OCI-M1 (cell line): ENCODE measurements at places on chromosomes 1 and 21.

DNA sequence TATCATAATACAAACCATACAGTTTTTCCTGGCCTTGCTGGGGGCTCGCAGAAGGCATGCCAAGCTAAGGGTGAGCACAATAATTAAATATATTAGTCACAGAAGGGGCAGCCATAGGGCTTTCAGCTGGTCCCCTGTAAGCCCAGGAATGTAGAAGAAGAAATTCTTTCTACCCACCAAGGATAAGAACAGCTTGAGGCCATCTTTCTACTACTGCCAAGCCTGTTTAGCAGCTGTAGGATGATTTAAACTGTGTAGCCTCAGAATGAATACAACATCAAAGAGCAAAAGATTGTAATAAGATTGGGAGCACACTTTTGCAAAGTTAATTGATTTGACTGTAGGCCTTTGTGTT is 171.5 kb downstream of the LRRC7 start:
- DNase-seq = no peak

DNA sequence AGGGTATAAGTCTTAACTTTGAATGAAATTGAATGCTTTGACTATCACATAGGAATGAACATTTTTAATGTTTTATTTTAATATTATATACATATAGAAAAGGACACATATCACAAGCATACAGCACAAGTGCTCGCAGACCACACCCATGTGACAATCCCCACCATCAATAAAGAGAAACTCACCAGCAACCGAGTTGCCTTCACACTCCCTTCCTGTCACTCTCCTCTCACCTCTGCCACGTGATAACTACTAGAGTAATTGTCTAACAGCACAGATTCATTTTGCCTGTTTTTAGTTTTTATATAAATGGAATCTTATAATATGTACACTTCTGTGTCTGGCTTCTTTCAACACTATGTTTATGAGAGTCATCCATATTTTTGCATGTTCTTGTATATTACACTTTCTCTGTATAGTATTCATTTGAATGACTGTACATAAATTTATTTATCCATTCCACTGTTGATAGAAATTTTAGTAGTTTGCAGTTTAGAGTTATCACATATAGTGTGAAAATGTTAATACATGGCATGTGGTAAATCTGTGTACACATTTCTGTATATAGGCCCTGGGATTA is 304.9 kb upstream of the DUSP10 start:
- no peak for DNase-seq

DNA sequence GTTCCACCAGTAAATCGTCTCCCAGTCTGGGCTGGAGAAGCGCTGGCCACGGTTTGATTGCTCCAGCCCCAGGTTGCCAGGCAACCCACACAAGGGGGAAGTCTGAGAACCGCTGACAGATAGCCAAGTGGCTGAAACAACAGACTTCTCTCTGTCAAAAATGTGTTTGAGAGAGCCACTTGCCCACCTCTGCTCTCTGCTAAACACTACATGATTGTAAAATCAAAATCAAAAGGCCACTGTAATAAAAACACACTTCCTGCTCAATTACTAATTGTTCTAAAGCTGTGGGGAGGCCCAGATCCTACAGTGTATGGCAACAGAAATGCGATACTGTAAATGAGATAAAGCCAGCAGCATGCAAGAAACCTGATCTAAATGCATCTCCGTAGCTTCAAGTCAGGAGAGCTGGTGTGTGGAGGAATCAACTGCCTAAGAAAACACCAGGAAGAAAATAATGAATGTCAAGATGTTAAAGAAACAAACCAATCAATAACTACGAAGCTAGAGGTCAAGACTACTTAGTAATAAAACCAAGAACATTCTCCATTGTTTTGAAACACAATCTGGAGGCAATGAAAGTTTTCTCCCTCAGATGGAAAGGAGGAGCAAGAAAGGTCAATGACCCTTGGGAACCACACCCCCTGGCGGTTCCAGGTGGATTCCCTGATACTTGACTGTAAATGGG is 121.2 kb downstream of the SLC45A1 start:
- DNase-seq = peak; percentile 88

DNA sequence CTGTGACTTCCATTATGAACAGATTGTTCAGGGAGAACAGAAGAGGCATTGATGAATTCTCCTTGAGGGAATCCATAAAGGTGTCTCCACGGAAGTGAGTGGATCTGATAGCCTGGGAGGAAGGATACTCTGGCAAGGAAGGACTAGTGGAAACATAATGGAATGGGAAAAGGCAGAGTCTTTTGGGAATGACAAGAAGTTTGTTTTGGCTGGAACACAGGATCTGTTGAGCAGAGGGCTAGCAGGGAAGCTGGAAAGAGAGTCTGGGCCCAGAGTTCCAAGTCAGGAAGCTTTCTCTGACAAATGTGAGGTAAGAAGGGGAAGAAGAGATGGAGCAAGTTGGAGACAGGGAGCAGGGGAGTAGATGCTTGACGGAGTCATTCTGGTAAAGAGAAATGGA is 8.1 kb downstream of the ADAMTS5 start:
- no peak for DNase-seq

DNA sequence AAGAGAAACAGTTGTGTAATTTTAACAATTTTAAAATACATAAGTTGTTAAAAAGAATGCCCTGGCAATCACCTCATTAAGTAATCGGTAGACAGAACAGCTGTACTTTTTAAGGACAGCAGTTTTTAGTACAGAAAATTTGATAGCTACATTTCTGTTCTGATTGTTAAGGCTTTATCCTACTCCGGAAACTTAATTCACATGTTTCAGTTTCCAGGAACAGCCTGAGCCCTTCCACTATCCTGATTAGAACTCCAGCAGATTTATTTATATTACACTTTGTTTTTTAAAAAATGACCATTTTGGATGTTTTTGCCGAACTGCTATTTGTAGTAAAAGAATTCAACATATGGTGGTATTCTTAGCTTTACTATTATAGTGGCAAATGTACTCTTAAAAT is 8.7 kb downstream of the PRRC2C start:
- no peak for DNase-seq

- no peak for DNase-seq
Measured at GRCh38 chr1:67514786-67515185, 84.6 kb upstream of the SERBP1 start.

DNA sequence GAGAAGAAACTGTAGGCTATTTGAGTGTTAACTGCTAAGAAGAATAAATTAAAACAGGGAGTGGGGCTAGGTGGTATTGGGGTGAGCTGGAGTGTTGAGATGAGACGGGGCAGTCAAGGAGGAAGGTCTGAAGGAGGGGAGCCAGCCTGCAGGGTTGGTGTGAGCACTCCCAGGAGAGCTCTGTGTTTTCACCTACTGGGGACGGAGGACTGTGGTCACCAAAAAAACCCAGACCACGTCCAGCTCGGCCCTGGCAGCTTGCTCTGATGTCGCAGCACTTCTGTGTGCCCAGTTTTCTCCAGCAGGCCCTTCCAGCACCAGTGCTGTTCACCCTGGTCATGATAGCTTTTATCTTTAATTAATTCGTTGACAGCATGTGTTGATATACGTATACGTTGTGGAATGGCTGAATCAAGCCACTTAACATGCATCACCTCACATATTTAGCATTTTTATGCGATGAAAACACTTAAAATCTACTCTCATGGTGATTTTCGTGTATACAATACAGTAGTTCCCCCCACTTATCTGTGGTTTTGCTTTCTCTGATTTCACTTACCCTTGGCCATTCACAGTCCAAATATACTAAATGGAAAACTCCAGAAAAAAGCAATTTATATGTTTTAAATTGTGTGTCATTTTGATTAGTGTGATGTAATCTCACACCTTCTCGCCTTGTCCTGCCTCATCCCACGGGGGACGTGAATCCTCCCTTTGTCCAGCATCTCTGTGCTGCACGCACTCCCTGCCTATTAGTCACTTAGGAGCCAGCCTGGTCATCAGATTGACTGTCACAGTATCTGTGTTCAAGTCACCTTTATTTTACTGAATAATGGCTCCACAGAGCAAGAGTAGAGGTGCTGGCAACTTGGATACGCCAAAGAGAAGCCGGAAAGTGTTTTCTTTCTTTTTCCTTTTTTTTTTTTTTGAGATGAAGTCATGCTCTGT is 12.3 kb downstream of the FAM3B start:
- no peak for DNase-seq

- DNase-seq = no peak
Measured at GRCh38 chr21:44436111-44436611, 19.1 kb upstream of the LRRC3 start.

- no peak for DNase-seq
Measured at GRCh38 chr1:231584921-231585320, 41.7 kb upstream of the DISC1 start.

GRCh38 chr1:167601442-167602383 is 28.3 kb upstream of the RCSD1 start:
- DNase-seq = peak; percentile 68

DNA sequence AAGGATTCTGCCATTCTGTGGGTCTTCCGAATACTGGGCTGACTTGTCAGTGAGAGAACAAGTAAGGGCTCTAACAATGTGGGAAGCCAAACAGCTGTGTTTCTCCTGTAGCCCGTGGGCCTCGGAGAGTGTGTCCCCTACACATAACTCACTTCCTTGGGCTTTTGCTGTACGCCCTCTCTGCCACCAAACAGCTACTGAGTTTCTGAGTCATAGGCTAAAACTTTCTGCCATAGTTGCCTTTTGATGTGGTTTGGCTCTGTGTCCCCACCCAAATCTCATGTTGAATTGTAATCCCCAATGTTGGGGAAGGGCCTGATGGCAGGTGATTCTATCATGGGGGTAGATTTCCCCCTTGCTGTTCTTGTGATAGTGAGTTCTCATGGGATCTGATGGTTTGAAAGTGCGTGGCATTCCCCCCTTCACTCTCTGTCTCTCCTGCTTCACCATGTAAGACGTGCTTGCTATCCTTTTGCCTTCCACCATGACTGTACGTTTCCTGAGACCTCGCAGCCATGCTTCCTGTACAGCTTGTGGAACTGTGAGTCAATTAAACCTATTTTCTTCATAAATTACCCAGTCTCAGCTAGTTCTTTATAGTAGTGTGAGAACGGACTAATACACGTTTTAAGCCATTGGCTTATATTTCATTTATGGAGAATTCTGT is 194.8 kb upstream of the HMCN1 start:
- DNase-seq = no peak

DNA sequence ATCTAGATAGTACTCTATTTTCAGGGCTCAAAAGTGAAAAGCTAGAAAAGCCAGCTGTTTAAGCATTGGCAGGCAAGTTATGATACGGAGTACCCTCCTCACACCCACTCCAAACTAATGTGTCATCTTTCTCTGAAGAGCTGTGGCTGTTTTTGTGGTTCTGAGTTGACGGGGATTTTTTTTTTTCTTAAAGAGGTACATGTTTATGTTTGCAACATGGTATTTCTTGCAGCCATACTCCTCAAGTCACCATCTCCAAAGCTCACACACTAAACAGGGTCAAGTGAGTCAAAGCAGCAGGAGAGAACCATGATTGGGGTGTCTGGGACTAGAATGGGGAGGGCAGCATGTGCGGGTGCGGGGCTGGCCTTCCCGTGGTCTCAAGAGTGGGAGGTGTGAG is 347.2 kb downstream of the DISC1 start:
- peak; percentile 63 for DNase-seq

DNA sequence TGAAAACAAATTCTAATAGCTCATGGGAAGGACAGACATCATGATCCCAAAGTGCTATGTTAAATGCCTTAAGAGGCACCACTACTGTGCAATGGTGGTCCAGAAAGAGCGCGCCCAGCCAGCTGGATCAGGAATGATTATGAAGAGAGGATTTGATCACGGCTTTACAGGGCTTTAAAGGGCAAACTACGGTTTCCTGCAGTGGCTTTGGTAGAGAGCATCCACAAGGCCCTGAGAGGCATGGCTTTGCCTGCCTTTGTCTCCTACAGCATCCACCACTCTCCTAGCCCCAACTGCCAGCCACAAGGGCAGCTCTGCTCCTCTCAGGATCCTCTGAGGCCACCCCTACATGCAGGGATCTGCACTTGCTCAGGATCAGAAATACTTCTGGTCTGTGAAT is 40.7 kb downstream of the ZNF281 start:
- no peak for DNase-seq

DNA sequence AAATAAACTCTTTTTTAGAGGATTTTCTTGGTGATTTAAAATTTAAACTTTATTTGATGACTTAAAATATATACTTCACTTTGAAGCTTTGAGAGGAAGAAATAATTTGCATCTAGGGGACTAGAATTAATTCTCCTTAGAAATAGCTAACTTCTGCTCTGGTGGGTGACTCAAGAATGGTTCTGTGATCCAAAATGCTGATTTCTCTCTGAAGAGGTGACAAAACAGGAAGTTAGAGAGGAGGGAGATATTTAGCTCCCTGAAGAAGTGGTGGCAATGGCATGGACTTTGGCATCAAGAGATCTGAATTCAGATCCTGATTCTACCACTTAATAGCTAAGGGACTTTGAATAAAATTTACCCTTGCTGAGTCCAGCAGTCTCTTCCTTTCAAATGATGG is 125.8 kb upstream of the ATP1B1 start:
- peak; percentile 68 for DNase-seq

DNA sequence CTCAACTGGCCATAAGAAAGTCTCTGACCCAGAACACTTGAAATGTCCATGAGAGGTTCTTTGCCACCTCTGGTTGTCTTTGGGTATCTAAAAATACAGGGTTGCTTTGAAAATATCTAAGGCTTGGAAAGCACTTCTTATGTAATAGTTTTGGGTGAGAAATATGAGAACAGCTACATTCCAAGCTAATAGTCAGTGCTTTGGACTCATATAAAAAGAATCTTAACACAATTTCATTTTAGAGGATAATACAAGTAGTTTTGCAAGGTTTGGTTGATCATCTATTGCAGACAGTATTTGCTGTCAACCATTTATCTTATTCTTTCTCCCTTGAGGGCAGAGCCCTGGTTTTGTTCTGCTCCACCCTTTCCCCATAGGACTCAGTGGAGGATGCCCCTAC is 207.5 kb downstream of the KCNK2 start:
- DNase-seq = no peak

- no peak for DNase-seq
Measured at GRCh38 chr1:6930732-6931300, 145.6 kb downstream of the CAMTA1 start.

GRCh38 chr1:225813214-225813964 is 3.5 kb downstream of the EPHX1 start:
- peak; percentile 51 for DNase-seq

- DNase-seq = peak; percentile 12
Measured at GRCh38 chr1:81808760-81809159, 8.0 kb downstream of the ADGRL2 start.

DNA sequence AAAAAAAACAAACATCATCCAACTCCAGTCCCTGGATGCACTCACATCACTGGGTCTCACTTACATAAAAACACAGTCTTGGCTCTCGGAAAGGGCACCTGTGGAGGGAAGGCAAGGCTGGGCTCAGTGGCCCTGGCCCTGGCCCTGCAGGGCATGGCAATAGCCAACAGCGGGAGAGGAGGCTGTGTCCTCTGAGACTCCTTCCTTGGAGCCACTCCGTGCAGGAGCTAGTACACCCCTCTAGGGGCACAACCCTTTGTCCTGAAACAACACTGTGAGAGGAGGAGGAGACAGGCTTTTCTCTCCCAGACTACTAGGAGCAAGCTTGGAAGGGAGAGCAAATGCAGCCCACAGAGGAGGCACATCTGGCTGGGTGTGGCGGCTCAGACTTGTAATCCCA is 28.0 kb downstream of the URB1 start:
- no peak for DNase-seq

GRCh38 chr1:99621340-99621901 is 24.5 kb upstream of the PALMD start:
- DNase-seq = no peak
